ENCODE measurements at places on chromosomes 7 and 10.

- DNase-seq, result no peak
These were observed 10.4 kb downstream of the RAB11FIP2 start for GRCh38 chr10:118036281-118036875.

GRCh38 chr7:143936087-143937009 lies 1.3 kb downstream of the OR2F2 start:
- no peak for DNase-seq

- no peak for DNase-seq
These were observed 137.8 kb downstream of the CHRM2 start for GRCh38 chr7:137006293-137006692.

- DNase-seq, result no peak
These were observed 13.2 kb downstream of the YKT6 start for GRCh38 chr7:44213877-44214388.

- DNase-seq, result no peak
These were observed 274.7 kb upstream of the FZD8 start for GRCh38 chr10:35916791-35917190.

DNA sequence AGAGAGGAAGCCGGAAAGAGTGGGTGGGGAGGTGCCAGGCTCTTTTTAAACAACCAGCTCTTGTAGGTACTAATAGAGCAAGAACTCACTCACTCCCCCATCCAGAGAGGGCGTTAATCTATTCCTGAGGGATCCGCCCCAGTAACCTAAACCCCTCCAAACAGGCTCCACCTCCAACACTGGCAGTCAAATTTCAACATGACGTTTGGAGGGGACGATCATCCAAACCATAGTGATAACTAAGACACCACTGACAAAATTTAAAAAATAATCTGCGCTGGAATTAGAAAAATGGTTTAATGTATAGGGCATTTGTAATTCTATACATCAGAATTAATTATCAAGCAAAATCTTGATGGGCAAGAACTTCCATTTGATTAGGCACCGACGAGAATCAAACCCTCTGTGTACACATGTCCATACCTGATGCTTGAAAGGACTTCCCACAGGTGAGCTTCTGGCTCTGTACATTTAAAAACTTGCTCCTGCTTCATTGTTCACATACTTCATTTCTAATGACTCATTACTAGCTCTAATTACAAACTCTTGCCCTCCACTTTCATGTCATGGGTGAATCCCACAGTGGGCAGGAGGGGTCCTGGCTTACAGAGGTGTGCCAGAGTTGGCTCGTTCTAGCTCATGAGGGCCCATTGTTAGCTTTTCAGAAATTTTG lies 20.6 kb upstream of the KDM7A start:
- DNase-seq, result no peak

DNA sequence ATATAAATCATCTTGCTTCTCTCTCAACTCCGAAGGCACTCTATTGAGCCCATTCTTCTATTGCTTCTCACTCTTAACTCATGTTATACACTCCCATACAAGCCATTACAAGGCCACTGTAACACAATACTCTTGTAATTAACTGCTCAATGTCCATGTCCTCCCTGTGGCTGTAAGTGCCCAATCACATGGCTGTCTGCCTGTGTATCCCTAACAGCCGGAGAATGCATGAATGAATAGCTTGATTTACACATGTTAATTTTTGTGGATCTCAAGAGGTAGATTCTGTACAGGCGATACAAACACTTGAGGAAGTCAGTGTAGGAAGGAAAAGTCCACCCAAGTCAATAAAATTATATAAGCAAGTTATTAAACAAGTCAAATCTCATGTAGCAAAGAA lies 215.6 kb downstream of the DOCK4 start:
- no peak for DNase-seq

DNA sequence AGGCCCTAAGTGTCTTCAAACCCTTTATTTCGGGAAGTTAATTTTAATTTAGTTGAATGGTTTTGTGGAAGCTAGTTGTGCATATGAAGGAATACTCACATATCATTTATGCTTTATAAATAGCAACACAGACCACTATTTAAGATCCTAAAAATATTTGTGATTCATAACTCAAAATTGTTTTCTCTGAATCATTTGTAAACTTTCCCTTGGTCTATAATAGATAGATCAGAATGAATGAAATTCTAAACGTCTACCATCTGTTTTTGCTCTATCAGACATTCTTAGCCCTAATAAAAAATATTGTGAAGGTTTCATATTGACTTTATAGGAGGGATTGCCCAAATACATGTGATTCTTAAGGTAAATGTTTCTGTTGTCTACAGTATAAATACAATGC lies 43.5 kb downstream of the LOXL4 start:
- no peak for DNase-seq

DNA sequence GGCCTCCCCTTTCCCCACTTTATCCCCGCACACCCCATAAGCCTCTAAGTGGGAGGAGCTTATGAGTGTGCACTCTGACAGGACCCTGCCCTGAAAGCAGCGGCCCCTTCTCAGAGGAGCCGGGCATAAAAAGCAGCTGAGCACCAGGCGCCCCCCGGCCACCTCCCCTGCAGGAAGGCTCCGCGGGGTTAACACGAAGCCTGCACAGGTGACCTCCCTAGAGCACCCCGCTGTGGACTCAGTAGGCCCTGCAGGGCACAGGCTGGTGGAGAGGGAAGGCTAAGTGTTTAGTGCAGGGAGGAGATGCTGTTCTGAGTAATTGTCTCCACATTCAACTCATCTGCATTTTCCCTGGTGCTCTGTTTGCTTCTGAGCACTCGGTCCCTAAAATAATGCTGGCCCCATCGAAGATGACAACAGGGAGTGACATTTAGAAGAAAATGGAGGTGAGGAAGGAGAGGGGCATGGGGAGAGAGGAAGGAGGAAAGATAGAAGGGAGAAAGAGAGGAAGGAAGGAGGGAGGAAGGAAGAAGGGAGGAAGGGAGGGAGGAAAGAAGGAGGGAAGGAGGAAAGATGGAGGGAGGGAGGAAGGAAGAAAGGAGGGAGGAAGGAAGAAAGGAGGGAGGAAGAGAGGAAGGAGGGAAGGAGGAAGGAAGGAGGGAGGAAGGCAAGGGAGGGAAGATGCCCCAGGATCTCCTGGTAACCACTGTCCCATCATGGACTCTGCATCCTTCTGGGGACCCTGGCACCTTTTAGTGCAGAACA lies 25.4 kb upstream of the CNPY1 start:
- DNase-seq, result peak; percentile 54

DNA sequence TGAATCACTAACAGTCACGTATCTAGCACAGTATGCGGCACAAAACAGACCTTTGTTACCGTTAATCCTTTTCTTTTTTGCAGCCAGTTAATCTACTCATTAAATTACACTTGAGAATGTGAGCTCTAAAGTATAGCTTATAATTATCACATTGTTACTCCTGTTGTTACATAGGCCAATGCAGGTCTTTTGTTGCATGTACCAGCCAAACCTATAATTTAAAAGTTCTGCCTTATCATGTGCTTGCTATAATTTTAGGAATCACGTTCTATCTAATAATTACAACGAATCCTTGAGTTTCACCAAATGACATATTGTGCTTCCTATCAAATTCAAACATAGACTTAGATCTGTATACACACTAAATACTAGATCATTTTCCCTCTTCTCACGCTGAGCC lies 245.1 kb downstream of the DGKI start:
- no peak for DNase-seq

DNA sequence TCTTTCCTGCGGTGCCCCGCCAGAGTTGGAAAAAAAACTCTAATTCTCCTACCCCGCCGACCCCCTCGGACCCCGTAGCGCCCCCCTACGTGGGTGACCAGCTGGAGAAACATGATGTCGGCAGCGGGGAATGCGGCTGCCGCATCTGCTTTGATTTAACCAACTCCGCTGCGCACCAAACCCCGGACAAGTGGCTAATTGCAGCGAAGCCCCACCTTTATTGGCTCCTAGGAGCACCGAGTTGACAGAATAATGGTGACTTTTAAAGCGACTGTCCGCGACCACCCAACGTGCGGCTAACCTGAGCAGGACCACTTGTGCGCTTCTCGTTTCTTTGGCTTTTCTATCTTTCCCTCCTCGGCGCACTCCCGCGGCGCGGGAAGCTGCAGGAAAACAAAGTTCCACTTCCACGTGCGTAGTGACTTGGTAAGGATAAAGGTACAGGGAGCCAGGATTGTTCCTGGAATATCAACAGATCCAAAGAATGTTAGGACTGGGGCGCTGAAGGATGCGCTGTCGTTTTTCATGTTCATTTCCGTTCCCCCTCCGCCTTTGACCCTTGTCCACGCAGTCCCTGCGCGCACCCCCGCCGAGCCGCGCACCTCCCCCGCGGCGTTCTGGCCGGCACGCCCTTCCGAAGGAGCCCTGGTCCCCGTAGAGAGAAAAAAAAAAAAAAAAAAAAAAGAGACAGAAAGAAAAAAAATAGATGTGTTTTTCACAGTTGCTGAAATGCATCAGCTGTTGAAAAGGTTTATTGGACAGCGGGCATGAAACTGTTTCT lies 1.4 kb downstream of the WNT16 start:
- no peak for DNase-seq

- no peak for DNase-seq
These were observed 77.7 kb upstream of the GPR26 start for GRCh38 chr10:123588386-123588914.

GRCh38 chr7:121023194-121023593 lies 34.7 kb downstream of the CPED1 start:
- DNase-seq, result no peak

GRCh38 chr7:27804139-27804538 lies 64.2 kb downstream of the TAX1BP1 start:
- no peak for DNase-seq

DNA sequence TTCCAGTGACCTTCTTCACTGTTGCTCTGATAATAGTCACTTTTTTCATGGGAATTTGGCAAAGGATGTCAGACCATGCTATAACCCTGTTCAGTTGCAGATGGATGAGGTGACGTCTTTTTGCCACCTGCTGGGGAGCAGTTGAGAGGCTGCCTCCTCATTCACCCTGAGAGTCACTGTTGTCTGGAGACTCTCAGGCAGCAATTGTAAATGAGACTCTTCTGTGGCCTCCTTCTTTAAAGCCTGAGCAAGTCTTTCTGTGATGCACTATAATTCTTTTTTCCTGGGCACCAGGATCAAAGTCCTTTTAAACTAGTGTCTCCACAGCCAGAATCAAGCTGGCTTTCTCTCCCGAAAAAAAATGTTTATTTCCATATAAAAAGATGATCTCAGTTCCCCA lies 345.1 kb downstream of the ARL4A start:
- DNase-seq, result no peak

GRCh38 chr7:25864943-25865751 lies 286.9 kb upstream of the NFE2L3 start:
- no peak for DNase-seq

- no peak for DNase-seq
These were observed 72.1 kb upstream of the STARD3NL start for GRCh38 chr7:38105874-38106483.

DNA sequence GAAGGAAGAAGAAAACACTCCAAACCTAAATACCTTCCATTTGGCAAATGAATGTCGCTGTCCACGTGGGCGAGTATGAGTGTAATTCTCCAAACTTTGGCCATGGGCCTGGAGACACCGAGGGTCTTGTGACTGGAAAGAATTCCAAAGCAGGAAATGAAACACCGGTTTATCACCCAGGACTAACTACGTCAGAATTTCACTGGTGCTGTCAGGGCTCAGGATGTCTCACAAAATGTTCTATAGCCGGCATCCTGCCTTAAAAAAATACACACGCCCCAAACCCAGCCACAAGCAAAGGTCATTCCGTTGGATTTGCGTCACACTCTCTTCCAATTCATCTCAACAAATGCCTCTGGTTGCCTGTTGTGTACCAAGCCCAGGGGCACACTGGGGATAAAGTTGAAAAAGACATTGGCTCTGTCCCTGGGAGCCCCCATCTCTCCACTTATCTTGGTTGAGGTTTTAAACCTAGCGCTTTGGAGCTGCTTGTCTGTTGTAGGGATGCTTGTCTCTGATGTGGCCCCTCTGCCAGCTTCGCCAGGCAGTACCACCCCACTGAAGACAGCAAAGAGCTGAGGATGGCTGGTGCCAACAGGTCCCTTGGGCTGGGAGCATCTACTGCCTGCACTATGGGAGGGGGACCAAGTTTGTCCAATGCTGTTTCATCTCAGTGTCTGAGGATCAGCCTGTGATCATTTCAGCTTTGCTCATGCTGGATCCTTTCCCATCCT lies 31.2 kb downstream of the GSTO2 start:
- no peak for DNase-seq

DNA sequence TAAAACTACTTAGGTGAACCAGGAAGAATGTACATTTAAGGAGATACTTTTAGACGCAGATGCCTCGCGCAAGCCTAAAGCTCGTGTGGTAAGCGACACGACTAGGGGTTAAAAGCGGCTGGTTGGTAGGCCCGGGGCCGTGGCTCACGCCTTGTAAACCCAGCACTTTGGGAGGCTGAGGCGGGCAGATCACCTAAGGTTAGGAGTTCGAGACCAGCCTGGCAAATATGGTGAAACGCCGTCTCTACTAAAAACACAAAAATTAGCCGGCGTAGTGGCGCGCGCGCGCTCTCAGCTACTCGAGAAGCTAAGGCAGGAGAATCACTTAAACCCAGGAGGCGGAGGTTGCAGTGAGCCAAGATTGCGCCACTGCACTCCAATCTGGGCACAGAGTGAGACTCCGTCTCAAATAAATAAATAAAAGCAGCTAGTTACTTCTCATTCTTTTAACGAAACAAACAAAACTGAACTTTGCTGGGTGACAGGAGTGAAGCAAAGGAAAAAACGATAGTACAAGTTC lies 879 bp downstream of the NUDT5 start:
- peak; percentile 11 for DNase-seq

GRCh38 chr10:114110174-114110972 lies 63.6 kb downstream of the CCDC186 start:
- DNase-seq, result no peak

GRCh38 chr7:93015779-93016481 lies 101.8 kb downstream of the SAMD9 start:
- DNase-seq, result no peak
